ENCODE measurements at places on chromosomes 6 and 20.

DNA sequence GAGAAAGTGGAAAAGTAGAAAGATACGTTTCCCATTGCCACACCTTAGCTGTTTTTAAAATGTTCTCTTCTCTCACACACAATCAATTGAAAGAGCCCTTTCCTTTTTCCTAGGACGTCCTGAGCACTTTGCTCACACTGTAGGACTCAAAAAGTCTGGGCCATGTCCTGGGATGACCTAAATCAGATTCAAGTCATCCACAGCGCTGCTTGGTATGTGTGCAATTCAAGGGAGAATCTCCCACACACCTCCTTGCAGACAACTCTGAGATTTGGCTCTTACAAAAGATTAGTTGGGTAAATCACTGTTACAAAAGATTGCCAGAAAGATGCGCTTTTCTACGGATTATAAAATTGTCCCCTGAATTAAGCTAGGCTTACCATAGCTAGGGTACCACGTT lies 130.1 kb downstream of the RNASET2 start:
- DNase-seq, result no peak

- DNase-seq, result peak; percentile 6
Observed at GRCh38 chr6:34065466-34066217, 80.2 kb downstream of the GRM4 start.

DNA sequence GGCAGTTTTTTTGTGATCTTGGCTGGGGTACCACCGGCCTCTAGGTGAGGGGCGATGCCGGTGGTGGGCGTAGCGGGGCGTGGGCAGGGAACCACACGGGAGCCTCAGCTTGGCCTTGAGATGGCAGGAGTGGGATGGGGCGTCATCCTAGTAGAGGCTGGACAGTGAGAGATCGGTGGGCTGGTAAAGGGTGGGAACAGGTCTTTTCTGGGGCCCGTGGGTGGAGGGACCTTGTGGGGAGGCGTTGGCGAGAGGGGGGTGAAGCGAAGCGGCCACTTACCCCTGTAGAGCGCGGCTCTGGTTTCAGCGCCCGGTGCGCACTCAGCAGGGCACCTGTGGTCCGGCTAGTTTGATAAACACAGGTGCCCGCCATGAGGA lies 12.0 kb downstream of the ITPR3 start:
- no peak for DNase-seq

- no peak for DNase-seq
Observed at GRCh38 chr6:45843848-45844521, 171.7 kb downstream of the CLIC5 start.

- DNase-seq, result no peak
Observed at GRCh38 chr20:38997622-38998021, 35.5 kb downstream of the DHX35 start.

DNA sequence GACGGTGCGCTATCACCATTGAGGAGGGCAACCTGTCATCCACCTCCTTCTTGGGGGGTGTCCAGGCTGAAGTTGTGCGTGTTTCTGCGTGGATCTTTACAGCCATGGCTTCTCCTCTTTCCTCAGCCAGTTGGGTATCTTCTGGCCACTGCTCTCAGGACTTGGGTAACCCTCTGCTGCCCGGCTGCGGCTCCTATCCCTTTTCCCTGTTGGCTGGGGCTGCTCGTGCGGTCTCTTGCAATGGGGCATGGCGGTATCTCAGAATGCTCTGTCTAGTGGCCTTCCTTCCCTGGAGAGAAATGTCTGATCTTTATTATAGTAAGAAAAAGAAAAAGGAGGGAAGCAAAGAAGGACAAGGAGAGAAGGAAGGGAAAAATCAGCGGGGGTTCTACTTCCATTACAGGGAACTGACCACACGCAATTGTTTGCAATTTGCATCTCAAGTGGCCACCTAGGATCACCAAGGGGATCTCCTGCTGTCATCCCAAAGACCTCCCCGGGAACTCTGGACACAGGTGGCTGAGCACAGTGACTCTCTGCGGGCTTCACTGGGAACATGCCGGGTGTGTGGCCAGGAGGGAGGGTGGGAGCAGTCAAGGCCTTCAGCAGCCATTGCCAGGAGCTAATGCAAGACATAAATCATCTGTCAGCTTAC lies 60.8 kb downstream of the NPEPL1 start:
- no peak for DNase-seq

DNA sequence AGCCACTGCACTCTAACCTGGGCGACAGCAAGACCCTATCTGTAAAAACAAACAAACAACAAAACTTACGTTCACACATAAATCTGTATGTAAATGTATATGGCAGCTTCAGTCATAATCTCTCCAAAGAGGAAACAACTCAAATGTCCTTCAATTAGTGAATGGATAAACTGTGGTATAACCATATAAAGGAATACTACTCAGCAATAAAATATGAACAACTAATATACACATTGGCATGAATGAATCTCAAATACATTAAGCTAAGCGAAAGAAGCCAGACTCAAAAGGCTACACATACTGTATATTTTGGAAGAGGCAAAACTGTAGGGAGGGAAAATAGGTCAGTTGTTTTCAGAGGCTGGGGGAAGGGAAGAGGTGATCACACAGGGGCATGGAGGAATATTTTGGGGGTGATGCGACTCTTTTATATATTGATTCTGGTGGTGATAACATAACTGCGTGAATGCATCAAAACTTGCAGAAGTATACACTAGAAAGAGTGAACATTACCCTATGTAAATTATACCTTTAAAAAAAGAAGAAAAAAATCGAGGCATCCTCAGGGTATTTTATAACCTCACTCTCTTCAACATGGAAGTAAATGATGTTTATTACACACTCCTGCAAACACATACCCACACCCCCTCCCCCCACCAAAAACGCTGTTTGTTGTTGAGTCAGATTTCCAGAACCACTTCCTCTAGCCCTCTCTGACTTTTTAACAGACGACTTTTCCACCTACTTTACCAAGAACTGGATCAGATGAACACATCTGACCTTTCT lies 115.2 kb upstream of the RNF24 start:
- DNase-seq, result no peak

GRCh38 chr6:137903274-137903932 lies 36.3 kb downstream of the TNFAIP3 start:
- DNase-seq, result no peak

GRCh38 chr20:38387953-38388352 lies 41.7 kb downstream of the LBP start:
- no peak for DNase-seq

- peak; percentile 60 for DNase-seq
Observed at GRCh38 chr6:106773996-106774629, 144.7 kb downstream of the QRSL1 start.

GRCh38 chr6:139736325-139736906 lies 362.0 kb upstream of the CITED2 start:
- DNase-seq, result no peak

DNA sequence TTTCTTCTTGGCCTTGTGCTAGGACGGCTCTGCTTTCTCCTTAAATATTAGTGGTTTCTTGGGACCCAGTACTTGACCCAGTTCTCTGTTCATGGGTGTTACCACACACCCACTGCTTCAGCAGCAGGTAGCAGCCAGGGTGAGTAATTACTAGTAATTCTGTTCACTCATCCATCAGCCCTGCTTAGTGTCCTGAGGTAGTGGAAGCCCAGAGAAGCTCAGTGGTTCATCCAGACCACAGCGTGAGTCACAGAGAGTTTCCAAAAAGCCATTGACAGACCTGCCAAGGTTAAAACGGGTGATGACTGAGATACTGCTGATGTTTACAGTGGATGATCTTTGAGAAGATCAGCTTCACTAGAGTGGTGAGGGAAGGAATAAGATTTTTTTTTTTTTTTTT lies 51.7 kb upstream of the HINT3 start:
- DNase-seq, result no peak

DNA sequence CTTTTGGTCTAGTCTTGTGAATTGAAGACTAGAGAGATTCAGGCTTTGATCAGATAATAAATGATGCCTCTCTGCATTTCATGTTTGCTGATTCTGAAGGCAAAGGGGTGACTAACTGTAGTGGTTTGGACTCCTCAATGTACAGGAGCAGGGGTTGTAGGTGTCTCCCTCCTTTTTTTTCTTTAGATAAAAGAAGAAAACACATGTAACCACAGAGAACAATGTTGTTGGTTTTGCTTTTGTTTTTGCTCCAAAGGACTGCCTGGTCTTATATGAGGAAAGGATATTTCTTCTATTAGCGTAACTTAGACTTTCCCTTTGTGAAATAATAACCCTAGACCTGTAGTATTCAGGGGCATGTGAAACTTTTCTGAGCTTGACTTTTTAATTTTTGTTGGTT lies 53.2 kb downstream of the RFPL4B start:
- no peak for DNase-seq

GRCh38 chr6:13331516-13332348 lies 3.4 kb upstream of the TBC1D7 start:
- DNase-seq, result peak; percentile 31

- no peak for DNase-seq
Observed at GRCh38 chr20:61874421-61875068, 191.1 kb downstream of the TAF4 start.

- no peak for DNase-seq
Observed at GRCh38 chr20:19433371-19434350, 221.2 kb downstream of the SLC24A3 start.

- DNase-seq, result no peak
Observed at GRCh38 chr6:62980093-62980492, 231.2 kb upstream of the FKBP1C start.

- no peak for DNase-seq
Observed at GRCh38 chr6:51495610-51496396, 591.6 kb downstream of the PKHD1 start.

GRCh38 chr6:46175446-46175845 lies 4.7 kb upstream of the ENPP5 start:
- no peak for DNase-seq

DNA sequence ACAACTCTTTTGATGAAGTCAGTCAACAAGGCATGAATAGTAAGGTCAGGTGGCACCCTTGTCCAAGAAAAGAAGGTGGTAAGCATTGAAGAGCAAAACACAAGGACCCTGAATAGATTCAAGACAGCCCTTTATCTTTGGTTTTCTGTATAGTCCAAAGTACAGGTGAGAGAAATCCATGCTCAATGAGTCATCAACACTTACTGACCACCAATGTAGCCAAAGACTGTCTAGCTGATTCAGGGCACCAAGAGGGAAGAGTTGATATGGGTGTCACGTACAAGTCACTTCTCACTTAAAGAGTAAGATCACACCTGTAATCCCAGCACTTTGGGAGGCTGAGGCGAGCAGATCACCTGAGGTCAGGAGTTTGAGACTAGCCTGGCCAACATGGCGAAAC lies 528.3 kb downstream of the CD83 start:
- DNase-seq, result no peak

DNA sequence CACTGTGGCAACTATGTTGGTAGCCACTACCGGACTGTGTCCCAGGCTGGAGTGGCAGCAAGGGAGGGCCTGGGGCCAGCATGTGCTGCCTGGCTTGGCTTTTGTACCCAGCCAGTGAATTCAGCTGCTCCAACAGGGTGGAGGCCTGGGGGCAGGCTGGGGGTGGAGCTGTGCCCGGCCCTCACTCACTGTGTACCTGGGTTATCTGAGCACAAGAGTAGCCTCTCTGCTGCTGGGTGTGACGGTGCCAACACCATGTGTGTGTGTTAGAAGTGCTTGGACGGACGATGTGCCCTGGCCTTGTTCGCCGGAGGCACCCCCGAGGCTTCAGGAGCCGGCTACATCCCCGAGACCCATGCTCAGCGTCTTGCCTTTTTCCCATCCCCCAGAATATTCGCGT lies 49.2 kb downstream of the EFCAB8 start:
- DNase-seq, result no peak

DNA sequence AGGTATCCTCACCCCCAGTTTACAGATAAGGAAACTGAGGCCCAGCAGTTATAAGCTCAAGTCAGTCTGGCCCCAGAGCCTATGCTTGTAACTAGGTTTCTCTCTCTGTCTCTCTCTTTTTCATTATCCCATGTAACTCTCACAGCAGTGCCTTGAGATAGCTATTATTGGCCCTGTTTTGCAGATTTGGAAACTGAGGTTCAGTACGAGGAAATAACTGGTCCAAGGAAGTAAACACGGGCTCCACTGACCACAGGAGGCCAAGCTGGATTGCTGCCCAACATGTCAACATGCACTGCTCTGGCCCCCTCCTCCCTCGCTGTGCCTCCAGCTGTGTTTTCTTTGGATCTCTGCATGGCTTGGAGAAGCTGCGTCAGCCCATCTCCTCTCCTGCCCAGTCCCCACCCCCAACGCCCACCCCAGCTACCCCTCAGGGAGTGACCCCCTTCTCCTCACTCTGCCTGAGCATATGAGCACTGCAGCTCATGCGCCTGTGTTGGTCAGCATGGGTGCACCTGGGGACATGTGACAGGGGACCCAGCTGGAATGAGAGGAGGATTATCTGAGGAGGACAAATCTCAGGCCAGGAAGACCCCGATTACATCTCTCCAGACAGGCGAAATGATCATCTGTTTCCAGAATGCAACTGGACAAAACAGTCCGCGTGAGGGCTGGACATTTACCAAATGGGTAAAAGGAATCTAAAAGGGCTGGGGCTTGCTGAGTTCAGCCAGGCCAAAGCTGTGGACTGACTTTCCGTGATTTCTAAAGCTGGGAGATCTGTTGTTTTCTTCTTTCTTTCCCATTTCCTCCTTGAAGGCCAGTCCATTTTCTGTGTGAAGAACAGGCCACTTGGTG lies 7.8 kb upstream of the PLTP start:
- DNase-seq, result no peak

DNA sequence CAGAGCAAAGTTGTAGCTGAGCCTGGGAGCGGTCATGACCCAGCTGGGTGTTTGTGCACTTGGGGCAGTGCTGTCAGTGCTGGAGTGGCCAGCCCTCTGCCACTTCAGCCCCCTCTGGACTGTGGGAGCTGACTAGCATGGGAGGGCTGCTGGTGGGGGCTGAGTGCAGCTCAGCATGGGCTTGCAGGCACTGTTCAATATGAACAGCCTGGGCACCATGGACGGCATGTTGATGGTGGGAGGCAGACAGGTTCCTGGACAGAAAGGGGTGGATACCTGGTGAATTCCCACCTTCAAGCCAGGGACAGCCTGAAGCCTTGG lies 50.5 kb downstream of the GGTLC1 start:
- DNase-seq, result no peak

All from NCI-H2081 (cell line).